CD4-positive, alpha-beta memory T cell (primary cell): ENCODE measurements at places on chromosomes 7 and 10. TPM values are rescaled to one million over a fixed set of nuclear protein-coding genes. Genes with fewer than 3 reads are reported as not detected.

DNA sequence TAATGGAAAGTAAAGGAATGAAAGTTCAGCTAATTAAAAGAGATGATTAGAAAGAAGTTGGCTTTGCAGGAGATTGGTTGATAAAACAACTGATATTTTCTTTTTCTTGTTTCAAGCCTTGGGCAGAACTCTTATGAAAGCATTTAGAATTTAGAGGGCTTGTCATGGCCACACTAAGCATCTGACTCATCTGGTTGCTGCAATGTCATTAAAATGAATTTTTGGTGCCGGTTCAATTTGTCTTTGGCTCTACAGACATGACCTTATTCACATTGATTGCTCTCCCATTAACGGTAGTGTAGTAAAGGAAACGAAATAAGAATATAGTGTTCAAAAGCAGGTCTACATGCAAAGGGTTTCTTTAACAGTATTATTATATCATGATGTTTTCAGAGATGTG is 1012.4 kb upstream of the C7orf33 start:
- H3K4me3 ChIP-seq: no peak overlapping the region
- H3K4me1 ChIP-seq: no peaks in the 10 kb centered on the region
- H3K27me3 ChIP-seq: no peaks in the 10 kb centered on the region
- DNase-seq: no peak
- H3K27ac ChIP-seq: no peak overlapping the region

DNA sequence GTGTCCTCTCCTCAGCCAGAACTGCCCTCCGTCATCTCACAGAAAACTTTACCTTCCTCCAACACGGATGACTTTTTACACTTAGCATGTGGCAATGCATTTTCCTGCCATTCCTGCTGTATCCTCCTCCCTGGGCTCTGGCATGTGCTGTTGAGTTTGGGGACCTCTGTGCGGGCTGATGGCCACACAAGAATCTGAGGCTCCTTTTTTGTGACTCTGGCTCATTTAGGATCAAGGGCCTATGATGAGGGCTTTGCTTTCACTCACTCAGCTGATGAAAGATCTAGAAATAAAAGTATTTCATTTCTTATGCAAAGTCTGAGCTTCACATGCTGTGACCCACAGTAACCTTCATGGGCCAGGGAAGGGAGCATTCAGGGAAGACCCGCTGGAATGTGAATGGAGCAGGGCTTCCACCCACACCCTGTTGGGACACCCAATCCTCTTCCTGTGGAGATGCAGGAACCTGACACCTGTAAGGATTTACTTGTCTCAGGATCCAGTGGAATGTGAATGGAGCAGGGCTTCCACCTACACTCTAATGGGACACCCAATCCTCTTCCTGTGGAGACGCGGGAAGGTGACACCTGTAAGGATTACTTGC is 500.3 kb upstream of the MKI67 start:
- H3K4me1 ChIP-seq: no peaks in the 10 kb centered on the region
- no peak for DNase-seq
- no peak overlapping the region for H3K27ac ChIP-seq
- no peaks in the 10 kb centered on the region for H3K27me3 ChIP-seq
- no peak overlapping the region for H3K4me3 ChIP-seq
- H3K36me3 ChIP-seq: no peaks in the 10 kb centered on the region

DNA sequence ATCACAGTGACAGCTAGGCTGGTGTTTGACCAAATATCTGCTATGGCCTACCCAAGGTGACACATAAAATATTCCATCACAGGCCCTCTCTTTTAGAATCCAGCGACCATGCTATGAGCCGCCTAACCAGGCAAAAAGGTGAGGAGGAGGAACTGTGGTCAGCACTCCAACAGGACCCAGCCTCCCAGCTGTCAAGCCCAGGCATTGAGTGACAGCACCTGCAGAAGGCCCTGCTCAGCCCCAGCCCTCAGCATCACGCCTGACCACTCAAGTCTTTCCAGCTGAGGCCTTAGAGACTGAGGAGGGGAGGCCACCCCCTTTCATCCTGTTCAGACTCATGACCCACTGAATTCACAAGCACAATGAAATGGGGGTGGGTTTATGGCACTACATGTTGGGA is 43.0 kb downstream of the CXCL12 start:
- H3K4me1 ChIP-seq: no peaks in the 10 kb centered on the region
- DNase-seq: no peak
- no peak overlapping the region for H3K4me3 ChIP-seq
- H3K27ac ChIP-seq: no peak overlapping the region

- no peaks in the 10 kb centered on the region for H3K27me3 ChIP-seq
- no peak for DNase-seq
- H3K27ac ChIP-seq: no peak overlapping the region
- no peaks in the 10 kb centered on the region for H3K4me1 ChIP-seq
- H3K4me3 ChIP-seq: no peak overlapping the region
Measured at GRCh38 chr7:132255115-132255797, 321.0 kb downstream of the PLXNA4 start.

DNA sequence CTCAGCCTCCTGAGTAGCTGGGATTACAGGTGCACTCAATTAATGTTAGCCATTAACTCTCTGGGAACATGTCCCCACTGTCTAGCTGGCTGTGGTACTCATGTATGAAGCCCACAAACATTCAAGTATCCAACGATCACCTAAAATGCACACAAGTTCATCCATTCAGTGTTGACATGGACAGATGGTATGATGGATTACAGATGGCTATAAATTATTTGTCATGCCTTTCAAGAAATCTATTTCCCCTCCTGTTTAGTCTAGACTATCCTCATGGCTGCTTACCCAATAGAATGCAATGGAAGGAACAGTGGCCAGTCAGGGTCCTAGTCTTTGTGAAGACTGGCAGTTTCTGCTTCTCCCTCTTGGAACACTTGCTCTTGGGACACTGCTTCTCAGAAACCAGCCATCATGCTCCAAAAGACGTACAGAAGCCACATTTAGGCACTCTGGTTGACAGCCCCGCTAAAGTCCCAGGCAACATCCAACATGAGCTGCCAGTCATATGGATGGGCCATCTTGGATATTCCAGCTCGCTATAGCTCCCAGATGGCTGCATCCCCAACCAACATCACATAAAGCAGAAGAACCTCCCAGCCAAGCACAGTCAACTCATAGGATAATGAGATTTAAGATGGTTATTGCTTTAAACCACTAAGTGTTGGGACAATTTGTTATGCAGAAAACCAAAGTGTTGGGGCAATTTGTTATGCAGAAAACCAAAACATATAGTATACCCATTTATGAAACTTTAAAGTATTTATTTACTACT is 33.1 kb downstream of the MYL10 start:
- H3K27ac ChIP-seq: no peak overlapping the region
- H3K4me1 ChIP-seq: no peaks in the 10 kb centered on the region
- DNase-seq: no peak
- no peaks in the 10 kb centered on the region for H3K36me3 ChIP-seq
- no peak overlapping the region for H3K4me3 ChIP-seq

GRCh38 chr7:117250801-117251200 is 72.1 kb downstream of the WNT2 start:
- no peaks in the 10 kb centered on the region for H3K36me3 ChIP-seq
- DNase-seq: no peak
- no peaks in the 10 kb centered on the region for H3K4me1 ChIP-seq
- H3K4me3 ChIP-seq: no peak overlapping the region
- no peak overlapping the region for H3K27ac ChIP-seq

C10orf143 gene
- 33.9 TPM for polyA plus RNA-seq

PNLIPRP1 gene
- polyA plus RNA-seq: not detected

TRIM56 gene
- polyA plus RNA-seq: 2.8 TPM
